ENCODE measurements at places on chromosomes 7 and 10. TPM values are rescaled to one million over a fixed set of nuclear protein-coding genes. Genes with fewer than 3 reads are reported as not detected.

GIMAP8 gene
- 16.7 TPM for total RNA-seq

RBP4 gene
- not detected for total RNA-seq

PROSER2 gene
- total RNA-seq = 26.4 TPM

EBLN1 gene
- not detected for total RNA-seq

DHTKD1 gene
- 19.8 TPM for total RNA-seq

AOC1 gene
- not detected for total RNA-seq

C10orf62 gene
- not detected for total RNA-seq

RBM20 gene
- 0.15 TPM for total RNA-seq

EPHB4 gene
- 146 TPM for total RNA-seq

MPP7 gene
- 0.34 TPM for total RNA-seq

OR2A7 gene
- total RNA-seq = not detected

OR9A2 gene
- total RNA-seq = not detected

BAMBI gene
- total RNA-seq = 1.1 TPM

CRHR2 gene
- total RNA-seq = not detected

AHR gene
- total RNA-seq = 86.9 TPM

CHRM2 gene
- under 0.01 TPM for total RNA-seq

BEND7 gene
- total RNA-seq = 8.8 TPM

PLEKHS1 gene
- not detected for total RNA-seq

FAM237B gene
- not detected for total RNA-seq

ZNF467 gene
- total RNA-seq = 1.2 TPM
